ENCODE measurements at places on chromosomes 6 and 20.

DNA sequence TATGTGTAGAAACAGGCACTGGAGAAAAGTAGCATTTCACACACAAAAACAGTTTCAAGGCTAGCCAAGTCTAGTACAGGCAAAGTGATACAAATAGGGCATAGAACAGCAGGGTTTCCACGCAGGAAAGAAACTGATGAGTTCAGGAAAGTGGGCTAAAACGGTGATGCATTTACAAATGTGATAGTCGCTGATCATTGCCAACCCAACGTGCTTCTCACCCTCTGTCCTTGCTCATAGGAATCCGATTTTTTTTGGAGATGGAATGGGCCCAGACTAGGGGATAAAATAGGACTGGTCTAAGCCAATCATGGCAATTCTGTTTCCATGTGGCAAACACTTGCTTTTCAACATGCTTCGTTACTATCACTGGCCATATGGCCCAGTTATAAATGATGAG is 536.6 kb downstream of the PRKN start:
- DNase-seq = no peak

GRCh38 chr6:165823609-165824326 is 160.7 kb upstream of the PDE10A start:
- DNase-seq = no peak

DNA sequence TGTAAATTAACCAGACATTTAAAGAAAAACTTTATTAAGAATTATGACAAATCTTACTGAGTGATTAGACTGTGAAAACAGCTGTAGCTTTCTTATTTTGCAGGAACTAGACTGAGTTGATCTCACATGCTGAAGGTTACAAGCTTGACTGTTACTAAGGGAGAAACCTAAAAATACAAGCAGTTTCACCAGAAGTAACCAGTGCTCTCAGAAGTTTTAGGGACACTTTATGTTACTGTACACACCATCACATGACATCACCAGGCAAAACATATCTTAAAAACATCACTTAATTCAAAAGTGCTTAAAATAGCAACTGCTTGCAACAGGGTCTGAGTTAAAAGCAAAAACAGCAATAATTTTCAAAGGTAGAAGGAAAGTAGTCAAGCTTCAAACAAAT is 5.4 kb downstream of the FBXO30 start:
- no peak for DNase-seq

DNA sequence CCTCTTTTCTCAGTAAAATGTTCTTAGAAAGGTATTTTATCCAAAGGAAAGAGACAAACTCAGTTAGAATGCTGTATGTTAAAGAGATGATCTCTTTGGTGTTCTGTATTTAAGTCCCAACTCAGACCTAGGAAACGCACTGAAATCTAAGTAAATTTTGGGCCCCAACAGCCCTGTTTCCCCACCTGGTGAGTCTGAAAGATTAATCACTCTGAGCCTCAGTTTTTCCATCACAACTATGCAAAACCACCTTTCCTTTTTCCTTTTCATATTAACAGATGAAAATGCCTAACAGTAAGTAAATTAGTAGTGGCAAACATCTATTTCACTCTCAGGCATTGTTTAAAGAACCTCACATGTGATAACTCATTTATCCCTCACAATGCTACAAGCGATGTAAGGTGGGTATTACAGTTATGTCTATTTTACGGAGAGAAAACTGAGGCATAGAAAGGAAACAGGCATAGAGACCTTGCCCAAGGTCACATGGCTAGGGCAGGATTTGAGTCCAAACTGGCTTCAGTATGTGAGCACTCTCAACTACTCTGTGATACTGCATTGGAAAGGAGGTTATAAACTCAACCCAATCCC is 36.0 kb upstream of the FAM83C start:
- DNase-seq = no peak

GRCh38 chr6:39517756-39518155 is 195.3 kb upstream of the KCNK16 start:
- DNase-seq = no peak

DNA sequence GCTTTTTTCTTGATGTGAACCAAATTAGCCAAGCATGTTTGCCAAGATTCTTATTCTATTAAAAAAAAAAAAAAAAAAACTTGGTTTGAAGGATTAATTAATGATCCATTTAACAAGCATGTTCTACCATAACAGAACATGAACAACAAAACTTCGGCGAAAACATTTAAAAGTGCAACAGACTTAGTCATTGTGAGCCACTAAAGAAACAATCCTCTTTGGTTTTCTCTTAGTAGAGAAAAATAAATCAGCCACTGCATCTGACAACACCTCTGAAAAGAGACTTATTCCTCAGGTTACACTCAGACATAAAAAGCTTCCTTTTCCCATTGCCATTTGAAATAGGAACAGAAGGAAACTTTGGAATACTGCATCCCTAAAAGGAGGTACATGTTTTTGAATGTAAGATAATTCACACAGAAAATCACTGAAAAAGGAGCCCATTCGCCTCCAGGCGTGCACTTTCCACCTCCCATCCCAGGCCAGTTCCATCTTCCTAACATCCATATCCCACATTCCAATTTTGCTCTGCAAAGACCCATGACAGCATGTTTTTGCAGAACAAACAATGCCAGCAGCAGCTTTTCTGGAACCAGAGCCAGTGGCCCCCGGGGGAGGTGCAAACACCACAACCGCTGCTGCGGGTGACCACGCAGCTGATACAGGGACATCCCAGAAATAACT is 79.5 kb downstream of the ZMYND8 start:
- no peak for DNase-seq

DNA sequence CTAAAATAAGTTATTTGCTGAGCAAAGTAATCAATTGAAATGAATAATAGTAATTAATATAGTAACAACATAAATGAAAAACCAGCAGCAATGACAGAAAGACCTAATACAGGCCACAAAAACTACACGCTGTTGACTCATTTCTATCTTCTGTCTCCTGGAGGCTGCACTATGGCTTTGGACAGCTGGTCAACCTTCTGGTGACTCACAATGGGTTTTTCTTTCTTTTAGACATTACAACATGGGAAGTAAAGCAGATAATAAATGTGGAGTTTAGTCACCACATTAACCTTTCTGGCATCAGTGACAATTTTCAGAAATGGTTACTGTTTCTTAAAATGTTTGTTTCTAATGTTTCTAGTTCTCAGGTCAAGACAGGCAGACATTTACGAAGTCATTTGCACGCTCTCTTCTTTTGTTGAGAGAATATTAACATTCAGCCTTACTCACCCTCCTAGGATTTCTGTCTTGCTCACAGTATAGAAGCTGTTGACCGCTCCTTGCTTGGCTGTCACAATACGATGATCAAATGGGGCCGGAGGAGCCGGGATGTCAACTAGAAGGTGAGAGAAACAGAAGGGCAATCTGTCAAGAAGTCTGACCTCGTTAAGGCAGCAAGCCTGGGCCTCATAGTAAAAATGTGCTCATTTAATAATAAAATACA is 62.2 kb downstream of the MYLK4 start:
- DNase-seq = no peak

DNA sequence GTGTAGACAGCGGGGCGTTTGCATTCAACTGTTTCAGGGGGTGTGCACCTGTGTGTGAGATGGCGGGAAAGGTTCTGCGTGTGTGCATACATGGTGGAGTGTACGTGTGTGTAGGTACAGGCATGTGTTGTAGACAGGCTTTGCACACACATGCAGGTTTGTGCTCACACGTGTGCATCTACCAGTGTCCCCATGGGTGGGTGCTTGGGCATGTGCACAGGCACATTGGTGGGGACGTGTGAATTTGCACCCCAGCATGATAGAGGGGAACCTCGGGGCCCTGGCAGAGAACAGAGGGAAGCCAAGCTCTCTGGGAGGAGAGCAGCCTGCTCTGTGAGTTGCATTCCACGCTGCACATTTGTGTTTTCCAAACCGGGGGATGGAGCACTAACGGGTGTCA is 250.2 kb downstream of the PREX1 start:
- no peak for DNase-seq
